ENCODE measurements at places on chromosomes 1 and 21.

- no peak for DNase-seq
These were observed 539.2 kb upstream of the PRMT6 start for GRCh38 chr1:106517224-106517623.

- DNase-seq: peak; percentile 92
These were observed 11.4 kb downstream of the UBASH3A start for GRCh38 chr21:42414928-42415769.

GRCh38 chr21:25215698-25216384 is 391.4 kb downstream of the MRPL39 start:
- DNase-seq: no peak

GRCh38 chr21:44013380-44014088 is 1.4 kb downstream of the TRAPPC10 start:
- no peak for DNase-seq

DNA sequence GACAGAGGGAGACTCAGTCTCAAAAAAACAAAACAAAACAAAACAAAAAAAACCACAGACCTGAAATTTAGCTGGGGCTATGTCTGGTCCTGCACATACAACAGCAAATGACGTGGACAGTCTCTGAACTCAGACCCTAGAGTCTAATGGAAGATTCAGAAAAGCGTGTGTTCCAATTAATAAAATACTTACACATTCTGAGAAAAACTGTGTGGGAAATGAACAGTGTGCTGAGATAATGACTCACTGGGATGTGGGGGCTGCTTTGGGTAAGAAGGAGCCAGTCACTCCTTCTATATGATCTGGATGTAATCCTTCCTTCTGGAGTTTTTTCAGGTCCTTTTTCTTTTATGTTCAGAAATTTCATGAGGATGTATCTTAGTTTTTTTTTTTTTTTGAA is 29.4 kb downstream of the CLDN14 start:
- no peak for DNase-seq
